ENCODE measurements at places on chromosomes 1 and 21.

DNA sequence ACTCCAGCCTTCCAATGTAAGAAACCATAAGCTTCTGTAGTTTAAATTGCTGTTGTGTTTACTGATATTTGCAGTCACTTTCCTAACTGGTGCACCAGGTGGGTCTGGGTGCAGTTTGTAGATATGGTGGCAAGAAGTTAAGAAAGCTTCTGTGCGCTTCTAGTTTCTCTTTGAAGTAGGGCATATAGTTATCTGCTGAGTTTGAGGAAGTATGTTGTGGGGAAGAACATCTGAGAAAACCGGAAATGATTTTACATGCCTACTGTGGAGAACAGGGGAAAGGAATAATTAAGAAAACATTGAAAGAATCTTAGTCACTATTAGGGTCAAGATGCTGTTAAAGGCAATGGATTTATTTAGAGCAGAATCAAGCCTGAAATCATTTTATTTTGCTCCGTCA lies 14.9 kb upstream of the SLC44A5 start:
- DNase-seq: no peak

DNA sequence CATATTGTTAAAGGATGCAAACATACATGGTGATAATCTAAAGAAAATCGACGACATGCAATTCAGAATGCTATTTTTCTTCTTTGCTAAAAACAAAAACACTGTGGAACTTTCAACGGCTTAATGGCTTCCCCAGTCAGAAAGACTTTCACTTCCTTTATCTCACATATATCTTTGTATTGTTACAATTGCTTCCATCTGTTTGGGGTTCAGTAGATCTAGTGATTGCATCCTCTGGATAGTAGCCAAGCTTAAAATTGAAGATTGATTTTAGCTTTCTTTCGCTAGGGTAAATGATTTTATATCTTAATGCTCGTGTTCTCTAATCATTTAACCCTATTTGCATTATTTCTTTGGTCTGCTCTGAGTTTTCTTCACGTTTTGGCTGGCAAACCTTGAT lies 31.8 kb upstream of the ADAMTS1 start:
- DNase-seq: no peak

GRCh38 chr1:182978151-182978853 lies 25.3 kb upstream of the SHCBP1L start:
- no peak for DNase-seq

GRCh38 chr1:88661188-88661587 lies 22.9 kb upstream of the PKN2 start:
- no peak for DNase-seq

DNA sequence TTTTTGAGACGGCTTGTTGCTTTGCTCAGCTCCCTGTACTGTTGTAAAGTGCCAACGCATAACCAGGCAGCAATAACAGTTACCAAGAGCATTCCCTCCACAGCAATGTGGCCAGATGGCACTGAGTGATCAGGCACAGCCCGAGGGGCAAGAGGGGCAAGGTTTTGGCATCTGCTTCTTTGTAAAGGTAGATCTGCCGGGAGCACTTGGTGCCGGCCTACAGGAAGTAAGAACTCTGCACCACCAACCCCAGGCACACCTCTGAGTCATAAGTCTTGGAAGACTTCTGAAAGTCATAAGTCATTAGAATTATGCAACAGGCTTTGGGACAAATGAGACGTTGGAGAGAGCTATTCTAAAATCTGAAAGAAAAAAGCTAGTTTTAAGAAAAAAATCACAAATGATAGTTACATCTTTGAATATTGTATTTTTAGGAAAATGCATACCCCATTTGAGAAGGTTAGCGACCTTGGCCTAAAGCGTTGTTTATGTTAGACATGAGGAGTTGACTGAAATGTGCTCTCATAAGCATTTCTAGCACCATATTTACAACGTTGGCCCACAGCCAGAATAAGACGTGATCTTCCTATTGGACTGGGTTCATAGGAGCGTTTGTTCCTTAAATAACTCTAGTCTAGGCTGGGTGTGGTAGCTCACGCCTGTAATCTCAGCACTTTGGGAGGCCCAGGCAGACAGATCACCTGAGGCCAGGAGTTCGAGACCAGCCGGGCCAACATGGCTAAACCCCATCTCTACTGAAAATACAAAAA lies 37.7 kb upstream of the MAP10 start:
- DNase-seq: no peak

- no peak for DNase-seq
Measured at GRCh38 chr1:210074904-210075303, 136.9 kb downstream of the SYT14 start.

DNA sequence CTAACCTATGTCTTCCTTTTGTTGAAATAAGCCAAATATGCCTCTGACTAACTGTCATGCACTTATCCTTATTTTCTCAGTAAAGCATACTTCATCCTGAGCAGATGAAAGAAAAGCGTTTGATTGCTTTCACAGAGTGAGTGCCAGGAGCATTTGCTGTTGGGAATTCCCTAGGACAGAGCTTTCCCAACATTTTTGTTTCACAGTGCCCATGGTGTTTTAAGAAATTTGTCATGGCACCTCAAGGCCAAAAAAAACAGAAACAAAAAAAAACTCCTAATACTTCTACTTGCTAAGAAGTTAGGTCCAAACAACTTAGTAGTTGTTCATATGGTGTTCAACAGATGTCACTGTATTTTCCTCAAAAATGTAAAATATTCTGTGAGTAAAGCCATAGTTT lies 120.8 kb upstream of the BMP8A start:
- no peak for DNase-seq

- no peak for DNase-seq
Measured at GRCh38 chr1:91120421-91120820, 98.6 kb upstream of the ZNF644 start.

DNA sequence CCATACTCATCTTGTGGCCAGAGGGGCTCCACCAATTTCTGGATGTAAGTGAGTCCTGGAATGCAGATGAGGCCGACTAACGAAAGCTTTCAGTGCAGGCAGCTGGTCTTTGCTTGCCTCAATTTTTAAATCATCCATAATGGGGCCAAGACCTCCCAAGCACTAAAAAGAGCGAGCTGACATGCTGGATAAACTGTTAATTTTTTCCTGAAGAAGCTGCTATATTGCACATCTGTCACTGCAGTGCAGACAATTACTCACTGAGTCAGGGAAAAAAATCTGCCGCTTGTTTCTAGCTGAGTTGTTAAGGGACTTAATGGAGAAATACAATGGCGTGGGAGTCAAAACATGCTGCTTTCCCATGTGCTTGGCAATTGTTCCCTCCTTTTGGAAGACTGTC lies 205.5 kb downstream of the GPATCH2 start:
- DNase-seq: no peak

- no peak for DNase-seq
Measured at GRCh38 chr1:237205400-237206064, 163.5 kb downstream of the RYR2 start.

DNA sequence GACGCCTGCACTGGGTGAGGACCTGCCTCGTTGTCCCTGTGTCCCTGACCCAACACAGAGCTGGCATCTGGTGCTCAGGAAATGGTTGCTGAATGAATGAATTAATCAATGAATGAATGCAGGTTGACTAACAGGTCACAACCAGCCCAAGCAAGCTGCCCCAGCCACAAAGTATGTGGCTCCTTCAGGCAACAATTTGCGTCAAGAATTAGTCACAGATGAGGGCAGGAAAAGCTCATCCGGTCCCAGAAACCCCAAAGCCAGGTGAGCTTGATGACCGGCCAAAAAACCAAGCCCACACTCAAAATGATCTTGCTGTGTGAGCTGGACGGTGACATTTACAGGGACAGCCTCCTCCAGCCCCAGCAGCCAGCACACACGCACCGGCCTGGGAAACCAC lies 40.6 kb upstream of the GPR153 start:
- no peak for DNase-seq

GRCh38 chr1:245605480-245606156 lies 450.8 kb downstream of the KIF26B start:
- DNase-seq: no peak

DNA sequence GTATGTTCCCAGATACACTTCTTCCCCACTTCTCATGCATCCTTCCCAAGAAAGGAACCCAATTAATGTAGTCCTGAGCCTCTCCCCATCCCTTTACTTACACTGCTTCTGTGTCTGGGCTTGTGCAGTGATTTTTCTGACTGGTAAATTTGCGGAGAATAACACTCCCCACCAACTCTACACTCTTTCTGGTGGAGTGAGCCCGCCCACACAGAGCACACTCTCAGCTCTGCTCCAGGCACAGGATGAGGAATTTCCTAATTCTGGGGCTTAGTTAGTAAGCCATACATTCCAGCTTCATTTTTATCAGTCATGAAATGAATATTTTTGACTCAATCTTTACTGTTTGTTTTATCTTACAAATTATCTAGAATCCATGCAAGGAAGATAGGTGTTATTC lies 38.6 kb downstream of the FMO4 start:
- no peak for DNase-seq

GRCh38 chr1:99992044-99992722 lies 22.4 kb downstream of the SLC35A3 start:
- DNase-seq: no peak

DNA sequence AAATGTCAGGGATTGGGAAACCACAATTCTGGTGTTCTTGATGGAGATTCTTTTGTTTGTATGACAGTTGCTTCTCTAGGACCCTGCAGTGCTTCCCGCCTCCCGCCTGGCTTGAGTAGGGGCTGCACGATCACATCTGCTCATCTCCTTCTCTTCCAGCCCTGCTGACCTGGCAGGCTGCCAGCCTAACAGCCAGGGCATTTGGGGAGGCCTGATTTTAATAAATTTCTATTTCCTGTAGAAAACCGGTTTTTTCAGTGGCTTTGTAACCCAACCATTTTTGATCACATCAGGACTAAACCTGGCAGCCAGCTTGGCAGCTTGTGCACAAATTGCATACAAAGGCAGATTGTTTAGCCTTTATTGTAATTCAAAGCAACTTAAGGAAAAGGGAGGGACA lies 78.9 kb downstream of the UBE2U start:
- DNase-seq: no peak
